ENCODE measurements at places on chromosomes 7 and 10.

DNA sequence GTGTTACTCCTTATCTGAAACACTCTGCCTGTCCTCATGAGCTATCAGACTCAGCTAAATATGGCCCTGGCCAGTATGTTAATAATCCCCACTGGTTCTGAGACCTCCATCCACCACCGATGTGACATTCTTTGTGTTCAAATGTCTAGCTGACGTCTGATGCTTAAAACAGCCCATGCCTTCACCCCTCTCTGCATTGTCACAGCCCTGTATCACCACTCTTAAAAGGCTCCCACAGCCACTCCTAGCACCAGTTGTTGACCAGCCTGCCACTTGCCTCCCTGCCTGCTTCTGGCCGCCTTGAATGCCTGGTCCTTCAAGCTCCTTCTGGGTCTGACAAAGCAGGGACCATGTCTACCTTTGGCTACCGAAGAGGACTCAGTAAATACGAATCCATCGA lies at the start of gene LMOD2:
TSS of gene LMOD2 (plus strand) at position 253 of the 400 bp plus-strand sequence. CDS start at position 351, 98 bp downstream.
- DNase-seq, result no peak

- DNase-seq, result peak; percentile 35
These were observed 123.6 kb downstream of the RNF32 start for GRCh38 chr7:156764016-156764669.

DNA sequence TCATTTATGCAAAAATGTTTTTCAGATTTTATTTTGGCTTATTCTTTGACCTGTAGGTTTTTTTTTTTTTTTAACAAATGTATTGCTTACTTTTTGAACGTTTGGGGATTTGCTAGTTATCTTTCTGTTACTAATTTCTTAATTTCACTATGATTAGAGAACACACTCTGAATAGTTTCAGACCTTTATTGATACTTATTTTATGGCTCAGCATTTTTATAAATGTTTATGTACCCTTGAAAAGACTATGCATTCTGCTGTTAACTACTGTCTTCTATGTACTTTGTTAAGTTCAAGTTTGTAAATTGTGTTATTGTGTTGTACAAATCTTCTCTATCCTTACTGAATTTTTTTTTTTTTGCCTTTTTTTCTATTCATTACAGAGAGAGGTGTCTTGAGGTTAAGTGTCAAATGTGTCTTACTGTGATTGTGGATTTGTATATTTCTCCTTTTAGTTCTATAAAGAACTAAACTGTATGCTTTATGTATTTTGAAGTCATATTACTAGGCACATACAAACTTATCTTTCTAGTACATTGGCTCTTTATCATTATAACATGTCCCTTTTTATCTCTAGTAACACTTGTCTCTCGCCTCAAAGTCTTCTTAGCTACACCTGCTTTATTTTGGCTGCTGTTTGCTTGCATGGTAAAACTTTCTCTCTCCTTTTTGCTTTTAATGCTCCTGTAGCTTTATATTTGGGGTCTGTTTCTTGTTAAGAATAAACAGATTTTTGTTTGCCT lies 8.1 kb downstream of the MKLN1 start:
- no peak for DNase-seq

DNA sequence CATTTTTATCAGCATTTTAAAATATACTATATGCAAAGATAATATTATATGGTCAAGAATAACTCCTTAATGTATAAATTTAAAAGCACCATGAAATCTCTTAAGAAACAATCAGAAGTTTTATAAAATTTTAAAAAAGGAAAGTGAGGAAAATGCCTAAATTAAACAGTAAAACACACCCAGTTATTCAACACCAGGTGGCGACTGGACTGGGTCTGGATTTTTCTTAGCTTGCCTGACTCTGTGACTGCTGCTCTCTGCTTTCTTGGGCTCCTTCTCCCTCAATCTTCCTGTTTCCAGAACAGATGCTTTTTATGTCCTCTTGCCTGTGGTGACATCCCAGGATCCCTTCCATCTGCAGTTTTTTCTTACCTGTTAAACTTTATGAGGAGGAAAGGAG lies 200.3 kb downstream of the BICC1 start:
- DNase-seq, result no peak

DNA sequence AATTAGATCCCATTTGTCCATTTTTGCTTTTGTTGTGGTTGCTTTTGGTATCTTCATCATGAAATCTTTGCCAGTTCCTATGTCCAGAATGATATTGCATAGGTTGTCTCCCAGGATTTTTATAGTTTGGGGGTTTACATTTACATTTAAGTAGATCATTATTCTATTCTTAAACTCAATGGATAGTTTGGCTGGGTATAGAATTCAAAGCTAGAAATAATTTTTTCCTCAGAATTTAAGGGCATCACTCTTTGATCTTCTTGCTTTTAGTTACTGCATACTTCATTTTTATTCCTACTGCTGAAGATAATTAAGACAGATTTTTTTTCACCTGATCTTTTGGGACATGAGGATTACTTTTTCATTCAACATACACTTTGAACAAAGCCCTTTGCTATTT lies 29.8 kb downstream of the SFR1 start:
- DNase-seq, result no peak

DNA sequence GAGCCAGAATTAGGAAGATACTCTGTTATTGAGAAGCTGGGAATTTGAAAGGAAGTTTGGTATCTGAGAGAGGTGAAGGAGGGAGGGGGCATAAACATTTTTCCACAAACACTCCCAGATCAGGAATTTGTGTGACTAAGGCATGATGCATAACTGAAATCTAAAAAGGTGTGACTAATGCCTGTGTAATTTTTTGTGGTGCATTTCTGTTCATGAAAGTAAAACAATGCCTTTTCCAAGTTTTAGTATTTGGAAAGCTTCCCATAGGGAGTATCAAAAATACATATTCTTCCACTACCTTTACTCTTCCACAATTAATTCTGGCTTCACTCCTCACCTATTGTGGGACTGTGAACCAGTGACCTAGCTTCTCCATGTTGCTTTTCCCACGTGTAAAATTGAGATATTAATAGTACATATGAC lies 56.4 kb upstream of the CAV2 start:
- no peak for DNase-seq

- DNase-seq, result no peak
These were observed 11.1 kb downstream of the RBP4 start for GRCh38 chr10:93589648-93590562.
